Activated CD8-positive, alpha-beta memory T cell treated with anti-CD3 and anti-CD28 coated beads for 1 hour (primary cell): ENCODE measurements at places on chromosomes 5 and 9.
A peak's percentile ranks its signal among the peaks of the same experiment; 100 is the strongest.

DNA sequence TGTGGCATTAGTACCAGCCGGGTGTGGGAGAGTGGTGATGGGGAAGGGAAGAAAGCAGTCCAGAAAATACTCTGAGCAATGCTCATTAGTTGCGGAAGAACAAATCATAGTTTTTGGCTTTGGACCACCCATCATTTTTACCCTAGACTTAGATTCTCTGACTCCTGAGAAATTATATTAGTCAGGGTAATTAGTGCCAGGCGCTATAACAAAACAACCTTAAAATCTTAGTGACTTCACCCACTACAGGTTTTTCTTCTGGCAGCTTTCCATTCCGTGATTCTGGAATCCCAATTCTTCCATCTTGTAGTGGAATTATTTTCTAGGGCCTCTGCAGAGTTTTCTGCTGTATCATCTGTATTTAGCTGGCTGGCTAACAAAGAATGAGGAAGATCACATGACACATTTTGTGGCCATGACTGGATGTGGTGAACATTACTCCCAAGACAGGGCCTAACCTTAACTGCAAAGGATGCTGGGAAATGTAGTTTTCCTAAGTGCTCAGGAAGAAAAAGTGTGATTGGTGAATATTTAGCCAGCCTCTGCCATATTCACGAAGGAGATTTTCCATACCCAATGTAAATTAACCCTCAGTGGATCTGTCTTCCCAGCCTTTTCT lies 373.0 kb upstream of the MEF2C start:
- DNase-seq, result no peak

DNA sequence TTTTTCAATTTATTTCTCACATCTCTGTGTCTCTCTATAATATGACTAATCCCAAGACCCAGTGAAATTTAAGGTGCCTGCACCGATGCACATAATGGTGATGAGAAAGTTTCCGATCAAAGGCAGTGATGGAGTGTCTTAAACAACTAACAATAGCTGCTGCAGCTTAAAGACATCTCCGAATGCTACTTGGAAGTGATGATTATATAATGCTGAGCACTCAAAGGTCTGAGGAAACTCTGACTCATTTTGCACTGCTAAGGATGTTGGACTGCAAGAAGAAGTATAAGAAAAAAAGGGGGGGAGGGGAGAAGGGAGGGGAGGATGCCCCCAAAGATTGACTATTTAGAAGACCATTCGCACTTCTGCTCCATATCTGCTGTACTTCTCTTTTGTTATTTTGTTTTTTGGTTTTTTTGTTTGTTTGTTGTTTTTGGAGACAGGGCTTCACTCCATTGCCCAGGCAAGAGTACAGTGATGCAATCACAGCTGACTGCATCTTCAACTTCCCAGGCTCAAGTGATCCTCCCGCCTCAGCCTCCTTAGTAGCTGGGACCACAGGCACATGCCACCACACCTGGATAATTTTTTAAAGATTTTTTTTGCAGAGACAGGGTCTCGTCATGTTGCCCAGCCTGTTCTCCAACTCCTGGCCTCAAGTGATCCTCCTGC lies 192.2 kb downstream of the HSD17B3 start:
- no peak for DNase-seq

DNA sequence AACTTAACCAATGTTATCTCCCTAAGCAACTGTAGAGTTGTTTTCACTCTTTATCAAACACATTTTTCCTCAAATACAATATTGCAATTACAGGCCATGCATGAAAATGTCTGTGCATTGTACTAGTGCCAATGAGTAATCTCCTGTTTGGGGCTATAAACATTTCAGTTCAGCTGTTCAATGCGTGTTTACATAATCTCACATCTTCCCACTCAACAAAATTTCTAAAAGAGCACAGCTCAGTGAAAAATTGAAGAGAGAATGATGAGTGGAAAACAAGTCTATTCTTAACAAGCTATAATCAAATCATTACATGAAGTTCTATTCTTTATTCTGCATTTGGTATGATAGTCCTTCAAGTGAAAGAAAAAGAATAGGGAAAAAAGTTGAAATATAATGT lies 780.5 kb upstream of the CDH9 start:
- DNase-seq, result no peak

DNA sequence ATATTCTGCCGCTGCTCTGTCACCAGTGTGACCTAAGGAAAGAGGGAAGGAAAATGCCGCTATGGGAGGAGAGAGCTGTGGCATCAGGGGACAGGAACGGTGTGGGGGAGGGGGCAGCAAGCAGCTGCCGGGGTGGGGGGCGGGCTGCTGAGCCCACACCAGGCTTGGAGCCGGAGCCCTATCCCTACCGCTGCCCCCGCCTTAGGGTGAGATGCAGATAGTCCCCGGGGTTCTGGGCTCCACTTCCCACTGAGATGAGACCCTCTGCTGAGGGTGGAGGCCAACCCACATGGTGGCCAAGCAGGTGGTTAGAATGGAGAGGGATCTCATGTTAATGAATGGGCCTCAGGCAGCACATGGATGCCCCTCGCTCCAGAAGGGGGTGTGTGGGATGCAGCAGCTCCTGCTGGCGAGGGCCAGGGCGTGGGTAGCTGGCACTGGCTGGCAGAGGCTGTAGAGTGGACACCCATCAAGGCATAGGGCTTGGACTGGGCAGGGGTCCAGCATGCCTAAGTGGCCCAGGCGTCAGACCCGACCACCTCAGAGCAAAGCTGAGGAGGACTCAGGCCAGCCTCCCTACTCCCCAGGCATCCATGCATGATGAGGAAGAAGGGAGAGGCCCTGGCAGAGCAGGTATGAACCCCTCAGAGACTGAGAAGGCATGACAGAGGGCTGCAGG lies 131.5 kb downstream of the ZNF354C start:
- no peak for DNase-seq

DNA sequence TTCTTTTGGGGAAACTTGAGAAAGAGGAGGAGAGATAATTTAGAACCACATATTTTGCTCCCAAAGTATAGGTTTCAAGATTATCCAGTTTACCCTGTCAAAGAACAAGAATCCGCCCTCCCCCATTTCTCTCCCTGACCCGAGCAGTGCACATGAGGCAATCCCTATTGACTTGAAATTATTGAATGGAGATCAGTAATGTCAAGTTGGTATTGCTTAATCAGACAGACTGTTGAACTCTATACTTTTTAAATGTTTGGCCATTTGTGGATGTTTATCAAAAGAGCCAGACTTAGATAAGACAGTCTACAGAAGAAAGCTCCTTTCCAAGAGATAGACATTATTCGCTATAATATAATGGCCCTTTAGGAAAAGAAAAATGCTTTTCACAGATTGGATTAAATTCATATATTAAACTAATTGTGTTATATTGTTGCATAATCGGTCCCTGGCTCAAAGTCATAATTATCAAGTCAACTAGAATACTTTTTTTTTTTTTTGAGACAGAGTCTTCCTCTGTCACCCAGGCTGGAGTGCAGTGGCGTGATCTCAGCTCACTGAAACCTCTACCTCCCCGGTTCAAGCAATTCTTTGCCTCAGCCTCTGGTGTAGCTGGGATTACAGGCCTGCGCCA lies 5.3 kb downstream of the SLC25A25 start:
- no peak for DNase-seq

DNA sequence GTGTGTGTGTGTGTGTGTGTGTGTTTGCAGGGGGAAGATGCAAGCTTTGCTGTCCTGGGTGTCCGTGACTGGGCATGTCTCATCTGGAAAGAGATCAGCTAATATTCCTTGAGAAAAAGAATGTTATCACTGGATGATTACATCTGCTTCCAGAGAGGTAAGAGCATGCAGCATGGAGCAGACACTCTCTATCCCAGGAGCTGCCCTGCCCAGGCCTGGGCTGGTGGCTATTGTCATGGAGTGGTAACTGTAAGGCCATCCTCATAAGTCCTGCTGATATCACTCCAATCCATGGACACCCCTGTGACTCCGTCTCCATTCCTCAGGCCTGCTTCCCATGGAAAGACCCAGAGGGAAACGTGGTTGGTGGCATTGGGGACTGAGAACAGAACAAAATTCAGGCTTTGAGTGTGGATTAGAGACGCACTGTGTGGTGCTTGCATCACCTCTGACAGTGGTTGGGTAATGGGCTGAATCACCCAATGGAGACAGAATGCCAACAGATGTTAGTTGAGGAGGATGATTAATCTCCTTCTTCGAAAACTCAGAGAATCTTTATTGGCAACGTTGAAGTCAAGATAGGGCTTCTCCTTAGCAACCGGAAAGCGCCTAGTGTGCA lies 52.0 kb upstream of the KCNIP1 start:
- no peak for DNase-seq

GRCh38 chr9:36865731-36866635 lies 168.1 kb downstream of the PAX5 start:
- no peak for DNase-seq

- no peak for DNase-seq
Measured at GRCh38 chr5:8843771-8844170, 702.1 kb downstream of the SEMA5A start.

DNA sequence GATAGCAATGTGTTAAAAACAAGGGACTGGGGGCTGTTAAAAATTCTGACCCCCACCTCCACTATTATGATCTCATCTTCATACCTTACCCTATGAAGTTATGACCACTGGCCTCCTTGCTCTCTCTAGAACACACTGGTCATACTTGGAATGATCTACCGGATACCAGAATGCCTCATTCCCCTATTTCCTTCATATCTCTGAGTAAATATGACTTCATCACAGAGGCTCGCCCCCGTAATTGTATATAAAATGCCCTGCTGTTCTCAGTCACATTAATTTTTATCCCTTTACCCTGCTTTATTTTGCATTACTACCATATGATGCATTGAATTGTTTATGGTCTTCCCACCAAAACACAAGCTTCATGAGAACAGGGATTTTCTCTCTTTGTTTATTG lies 29.2 kb downstream of the IZUMO3 start:
- no peak for DNase-seq

DNA sequence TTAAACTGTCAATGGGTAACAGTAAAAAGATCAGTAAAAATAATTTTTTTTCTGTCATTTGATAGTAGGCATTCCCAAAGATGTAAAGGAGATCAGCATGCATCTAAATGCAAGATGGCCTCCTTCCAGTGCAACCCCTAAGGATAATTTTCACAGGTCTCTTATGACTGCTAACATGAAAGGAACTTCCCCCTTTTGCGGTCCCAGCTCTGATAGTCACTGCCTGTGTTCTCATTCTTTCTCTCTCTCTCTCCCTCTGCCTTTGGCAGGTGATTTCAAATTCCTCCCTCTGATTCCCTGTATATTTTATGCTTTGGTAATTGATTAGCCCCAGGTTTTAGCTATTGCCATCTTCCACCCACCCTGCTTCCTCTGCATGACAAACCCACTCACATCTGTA lies 8.9 kb downstream of the SPINK14 start:
- no peak for DNase-seq

- no peak for DNase-seq
Measured at GRCh38 chr5:1316588-1317340, 21.9 kb upstream of the TERT start.

DNA sequence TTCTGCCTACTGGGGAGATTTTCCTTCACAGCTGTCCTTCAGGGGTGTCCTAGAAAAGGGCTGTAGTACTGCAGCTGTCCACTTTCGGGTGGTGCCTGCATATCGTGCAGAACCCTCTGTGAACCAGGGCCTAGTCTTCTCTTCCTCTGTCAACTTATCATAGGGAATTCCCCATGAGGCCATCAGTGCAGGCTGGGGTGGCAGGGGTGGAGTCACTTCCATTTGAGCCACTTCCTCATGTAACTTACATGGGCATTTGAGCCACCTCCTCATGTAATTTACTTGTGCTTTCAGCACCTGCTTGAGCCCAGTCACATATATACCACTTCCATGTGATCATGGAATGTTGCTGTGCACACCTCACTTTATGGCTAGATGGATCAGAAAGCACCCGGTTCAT lies 742.0 kb upstream of the RGMB start:
- no peak for DNase-seq

- DNase-seq, result no peak
Measured at GRCh38 chr5:81241961-81242648, 9.0 kb downstream of the CKMT2 start.

- no peak for DNase-seq
Measured at GRCh38 chr5:95081500-95081960, 203.4 kb downstream of the MCTP1 start.

DNA sequence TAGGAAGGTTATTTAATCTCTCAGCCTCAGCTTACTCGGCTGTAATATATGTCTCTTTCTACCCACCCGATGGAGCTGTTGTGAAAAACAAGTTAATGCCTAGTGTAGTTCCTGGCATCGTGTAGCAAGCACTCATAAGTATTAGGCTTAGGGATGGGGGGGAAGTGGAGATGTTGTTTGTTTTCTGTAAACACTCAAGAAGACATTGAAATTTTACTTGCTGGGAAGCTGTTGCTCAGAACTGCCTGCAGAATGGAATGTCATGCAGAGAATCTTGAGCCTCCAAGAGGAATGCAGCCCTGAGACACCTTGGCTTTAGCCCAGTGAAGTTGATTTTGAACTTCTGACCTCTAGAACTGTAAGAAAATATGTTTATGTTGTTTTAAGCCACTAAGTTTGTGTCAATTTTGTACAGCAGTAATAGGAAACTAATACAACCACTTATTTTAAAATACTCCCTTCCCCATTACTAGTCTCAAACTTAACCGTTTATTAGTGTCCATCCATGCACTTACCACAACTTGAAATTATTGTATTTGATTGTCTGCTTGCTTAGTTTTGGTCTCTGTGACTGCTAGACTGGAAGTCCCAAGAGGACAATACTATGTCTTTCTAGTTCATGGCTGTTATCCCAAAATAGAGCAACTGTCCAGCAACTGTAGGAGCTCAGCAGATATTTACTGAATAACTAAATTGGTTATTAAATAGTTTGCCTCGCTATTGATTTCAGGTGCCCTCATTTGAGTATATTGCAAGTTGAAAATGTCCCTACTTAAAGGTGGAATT lies 53.8 kb downstream of the MFAP3 start:
- no peak for DNase-seq

GRCh38 chr5:180830253-180831138 lies 27.9 kb upstream of the MGAT1 start:
- DNase-seq, result peak; percentile 54

DNA sequence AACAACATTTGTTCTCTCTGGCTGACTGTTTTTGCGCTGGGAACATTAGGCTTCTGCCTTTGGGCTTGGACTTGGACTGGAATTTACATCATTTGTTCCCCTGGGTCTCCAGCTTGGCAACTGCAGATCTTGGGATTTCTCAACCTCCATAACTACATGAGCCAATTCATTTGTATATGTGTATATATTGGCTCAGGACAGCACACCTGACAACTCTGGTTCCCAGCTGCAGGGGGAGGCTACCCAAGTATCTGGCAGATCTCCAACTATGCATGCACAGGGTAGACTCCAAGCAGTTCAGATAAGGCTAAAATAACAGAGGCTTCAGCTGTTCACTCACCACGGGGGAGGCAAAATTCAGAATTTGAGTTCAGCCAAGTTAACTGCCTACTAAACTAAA lies 31.6 kb upstream of the F2RL1 start:
- no peak for DNase-seq
